ENCODE measurements at places on chromosomes 3 and 15.

GRCh38 chr3:168863561-168863960, 767.8 kb upstream of the GOLIM4 start:
- DNase-seq, result no peak

DNA sequence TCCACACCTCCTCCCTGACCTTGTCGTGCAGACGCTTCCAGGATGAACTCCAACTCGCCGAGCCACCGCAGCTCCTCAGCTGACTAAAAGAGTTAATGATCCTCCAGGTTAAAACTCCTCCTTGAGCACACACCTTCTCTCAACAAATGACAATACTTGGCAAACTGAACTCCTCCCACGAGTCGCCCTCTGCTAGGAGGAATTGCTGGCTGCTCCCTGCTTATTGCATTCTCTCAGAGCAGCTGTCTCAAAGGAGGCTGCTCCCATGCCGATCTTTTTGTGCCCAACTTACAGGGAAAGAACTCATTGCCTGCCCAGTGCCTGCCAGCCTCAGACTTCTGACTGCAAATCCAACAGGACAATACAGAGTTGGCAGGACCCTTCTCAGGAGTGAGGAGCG, at the start of gene ATP13A4:
TSS of gene ATP13A4 (minus strand) at position 85 of the 400 bp plus-strand sequence. CDS start 96 bp downstream, outside the sequence.
- no peak for DNase-seq

GRCh38 chr15:90063770-90064247, 38.5 kb downstream of the IDH2 start:
- no peak for DNase-seq

DNA sequence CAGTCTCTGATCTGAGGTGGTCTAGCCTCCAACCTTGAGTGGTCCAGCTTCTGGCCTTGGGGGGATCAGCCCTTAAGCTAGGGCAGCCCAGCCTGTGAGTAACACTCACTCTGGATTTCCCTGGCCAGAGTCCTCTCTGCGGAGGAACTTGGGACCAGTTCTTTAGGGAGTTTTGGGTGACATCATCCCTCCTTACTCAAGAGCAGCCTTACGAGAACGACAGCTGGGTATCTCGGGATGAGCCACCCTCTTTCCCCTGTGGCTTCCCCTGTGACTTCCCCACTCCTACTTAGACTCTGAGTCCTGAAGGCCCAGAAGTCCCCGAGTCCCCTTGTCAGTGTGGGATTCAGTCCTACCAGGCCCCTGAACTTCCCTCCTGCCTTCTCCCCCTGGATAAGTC, 10.2 kb upstream of the PLXND1 start:
- no peak for DNase-seq

DNA sequence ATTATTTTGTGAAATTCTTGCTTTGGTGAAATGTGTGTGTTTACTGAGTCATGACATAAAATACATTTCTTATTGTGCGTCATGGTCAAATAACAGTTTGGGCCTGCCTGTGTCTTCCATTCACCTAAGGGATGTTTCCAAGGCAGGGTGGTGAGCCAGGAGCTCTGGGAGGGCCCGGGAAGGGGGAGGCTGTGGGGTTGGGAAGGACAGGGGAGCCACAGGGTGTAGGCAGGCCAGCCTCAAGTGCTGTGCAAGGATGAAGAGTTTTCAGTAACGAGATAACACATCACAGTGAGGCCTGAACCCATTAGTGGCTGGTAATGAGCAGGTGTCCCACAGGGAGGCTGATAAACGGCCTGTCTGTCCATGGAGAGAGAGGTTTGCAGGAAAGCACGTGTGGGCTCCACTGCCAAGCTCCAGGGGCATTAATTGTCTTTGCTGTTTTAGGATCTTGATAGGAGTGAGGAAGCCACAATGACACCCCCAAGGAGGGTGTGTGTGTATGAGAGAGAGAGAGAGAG, 35.6 kb upstream of the SEC13 start:
- no peak for DNase-seq

DNA sequence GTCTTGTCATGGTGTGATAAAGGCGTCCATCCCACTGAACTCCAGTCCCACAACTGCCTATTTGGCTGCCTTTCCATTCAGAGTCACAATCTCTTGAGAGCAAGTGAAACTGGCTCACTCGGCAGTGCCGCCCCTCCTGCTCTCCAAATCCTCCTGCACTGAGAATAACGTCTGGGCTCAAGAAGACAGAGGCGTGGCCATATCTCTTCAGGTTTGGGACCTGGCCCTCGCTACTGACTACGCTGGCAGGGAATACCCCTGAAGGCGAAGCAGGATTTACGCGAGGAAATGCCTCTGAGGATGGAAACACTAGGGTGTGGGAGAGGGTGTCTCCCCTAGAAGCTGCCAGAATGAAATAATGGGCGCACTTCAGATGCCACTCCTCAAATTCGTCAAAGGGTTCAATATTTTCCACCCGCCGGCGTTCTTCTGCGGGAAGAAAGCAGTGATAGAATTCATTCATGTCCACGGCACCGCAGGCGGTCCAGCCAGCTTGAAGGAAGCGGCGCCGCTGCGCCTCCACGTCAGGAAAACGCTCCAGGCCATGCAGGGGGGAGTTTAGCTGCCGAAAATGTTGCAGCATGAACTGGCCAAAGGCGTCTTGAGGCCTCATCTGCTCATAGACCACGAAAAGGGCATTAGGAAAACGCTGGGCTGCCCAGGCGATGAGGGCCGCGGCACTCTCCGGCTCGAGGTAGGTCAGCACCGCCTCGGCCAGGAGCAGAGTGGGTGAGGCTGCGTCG, 985 bp downstream of the LCMT2 start:
- DNase-seq, result no peak

DNA sequence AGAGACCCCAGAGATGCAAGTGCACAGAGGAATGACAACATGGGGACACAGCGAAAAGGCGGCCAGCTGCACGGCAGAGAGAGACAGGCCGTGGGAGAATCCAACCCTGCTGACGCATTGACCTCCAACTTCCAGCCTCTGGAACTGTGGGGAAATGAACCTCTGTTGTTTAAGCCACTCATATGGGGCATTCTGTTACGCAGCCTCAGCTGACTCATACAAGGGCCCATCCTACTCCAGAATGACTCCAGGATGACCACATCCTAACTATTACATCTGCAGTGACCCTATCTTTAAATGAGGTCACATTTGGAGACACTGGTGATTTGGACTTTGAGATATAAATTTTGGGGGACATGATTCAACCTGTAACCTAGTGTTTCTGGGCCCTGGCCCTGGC, 44.0 kb downstream of the KLF15 start:
- no peak for DNase-seq

DNA sequence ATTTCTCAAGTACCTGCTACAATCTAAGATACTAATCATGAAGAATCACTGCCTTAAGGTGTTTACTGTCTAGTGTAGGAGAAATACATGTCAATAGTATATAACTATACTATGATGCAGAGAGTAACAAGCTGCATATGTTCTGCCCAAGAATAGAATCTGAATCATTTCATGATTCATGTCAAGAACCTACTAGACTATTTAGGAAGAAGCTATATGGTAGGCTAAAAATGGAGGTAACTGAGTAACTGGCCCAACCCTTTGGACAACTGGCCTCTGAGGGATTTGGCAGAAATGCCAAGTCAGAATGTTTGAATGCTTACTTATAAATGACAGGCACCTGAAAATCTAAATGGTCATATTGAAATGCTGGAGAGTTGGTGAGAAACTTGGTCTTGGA, 59.9 kb upstream of the DGKG start:
- DNase-seq, result no peak

DNA sequence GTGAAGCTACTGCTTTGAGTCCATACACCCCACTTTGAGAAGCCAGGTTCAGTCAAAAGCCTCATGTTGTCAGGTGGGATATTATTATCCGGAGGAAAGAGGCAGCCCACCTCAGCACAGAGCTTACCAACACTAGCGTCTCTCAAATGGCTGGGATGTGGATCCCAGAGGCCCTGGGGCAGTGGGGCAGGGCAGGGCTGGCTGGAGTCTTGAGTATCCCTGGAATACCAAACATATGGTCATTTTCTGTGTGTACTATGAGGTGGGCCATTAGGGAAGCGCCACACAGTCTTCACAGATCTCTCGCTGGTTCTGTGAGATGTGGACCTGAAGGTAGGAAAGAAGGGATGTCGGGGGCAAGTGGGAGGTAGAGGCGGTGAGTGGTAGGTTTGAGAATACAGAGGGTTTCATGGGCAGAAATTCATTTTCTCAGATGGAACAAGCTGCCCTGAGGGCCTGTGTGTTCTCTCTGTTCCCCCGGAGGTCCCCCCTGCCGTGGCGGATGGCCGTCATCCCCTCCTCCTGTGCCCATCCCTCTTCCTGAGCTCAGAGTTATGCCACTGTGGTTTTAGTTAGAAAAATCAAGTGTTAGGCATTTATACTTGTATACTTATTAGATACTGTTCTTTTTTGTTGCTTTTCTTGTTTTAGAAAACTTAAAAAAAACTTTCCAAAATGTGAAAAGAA, 66.4 kb downstream of the USP13 start:
- no peak for DNase-seq

- no peak for DNase-seq
These were observed 602.2 kb downstream of the FOXP1 start for GRCh38 chr3:70981231-70981880.

DNA sequence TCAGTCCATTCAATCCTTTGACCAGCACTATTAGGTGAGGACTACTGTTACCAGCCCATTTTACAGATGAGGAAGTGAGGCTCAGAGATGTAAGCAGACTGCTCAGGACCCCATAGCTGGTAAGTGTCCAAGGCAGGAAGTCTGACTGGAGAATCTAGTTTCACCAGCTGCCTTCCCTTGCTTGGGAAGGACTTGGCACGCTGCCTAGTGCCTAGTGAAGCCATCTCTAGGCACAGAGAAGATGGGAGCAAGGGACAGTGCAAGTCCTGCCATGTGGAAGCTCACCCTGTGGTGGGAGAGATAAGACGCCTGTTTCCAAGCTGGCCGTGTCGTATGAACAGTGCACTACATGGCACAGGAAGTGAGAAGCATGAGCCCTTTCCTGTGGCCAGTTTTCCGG, 111.8 kb upstream of the TMC3 start:
- DNase-seq, result no peak

GRCh38 chr3:47954567-47954966, 61.6 kb downstream of the MAP4 start:
- no peak for DNase-seq

DNA sequence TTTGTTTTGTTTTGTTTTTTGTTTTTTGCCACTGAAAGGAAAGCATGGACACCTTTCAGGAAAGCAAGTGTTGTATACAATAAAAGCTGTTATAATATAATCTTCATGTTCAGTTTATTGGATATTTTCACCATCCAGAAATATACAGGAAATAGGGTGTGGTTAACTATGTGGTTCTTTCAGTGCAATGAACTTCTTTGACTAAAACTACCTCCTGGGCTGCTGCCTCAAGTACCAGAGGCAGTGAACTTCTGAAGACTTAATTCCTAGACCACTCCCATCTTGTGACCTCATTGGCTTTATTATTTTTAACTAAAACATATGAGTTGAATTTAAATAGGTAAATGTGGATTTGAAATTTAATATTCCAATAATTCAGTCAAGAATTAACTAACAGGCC, 27.1 kb upstream of the TBL1XR1 start:
- DNase-seq, result no peak

GRCh38 chr15:62783303-62783957, 259.1 kb upstream of the TPM1 start:
- DNase-seq, result no peak

DNA sequence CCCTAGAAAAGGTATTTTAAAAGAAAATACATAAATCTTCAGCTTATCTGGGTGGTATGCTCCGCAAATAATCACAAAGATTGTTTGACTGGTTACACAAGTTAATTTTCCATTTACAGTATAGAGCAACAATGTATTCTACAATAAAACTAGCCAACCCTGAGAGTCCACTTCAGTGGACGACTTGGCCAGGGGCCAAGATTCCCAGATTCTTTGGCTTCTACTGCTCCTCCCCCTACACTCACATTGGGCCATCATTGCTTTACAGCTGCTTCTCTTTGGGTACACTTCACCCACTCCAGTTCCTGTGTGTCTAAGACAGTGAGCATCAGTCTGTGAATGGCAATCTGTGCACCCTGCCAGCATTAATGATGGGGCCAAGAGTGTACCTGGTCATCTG, 17.2 kb upstream of the PRICKLE2 start:
- no peak for DNase-seq

Data from cerebellar nuclear complex (tissue), 1 donor.